Activated naive CD8-positive, alpha-beta T cell treated with anti-CD3 and anti-CD28 coated beads, Interleukin-2, amount 10 ng/mL, durations not matched to agents 7 days and 5 days (primary cell): ENCODE measurements at places on chromosomes 13 and 19. TPM values are rescaled to one million over a fixed set of nuclear protein-coding genes. Genes with fewer than 3 reads are reported as not detected.
A peak's percentile ranks its signal among the peaks of the same experiment; 100 is the strongest.

DNA sequence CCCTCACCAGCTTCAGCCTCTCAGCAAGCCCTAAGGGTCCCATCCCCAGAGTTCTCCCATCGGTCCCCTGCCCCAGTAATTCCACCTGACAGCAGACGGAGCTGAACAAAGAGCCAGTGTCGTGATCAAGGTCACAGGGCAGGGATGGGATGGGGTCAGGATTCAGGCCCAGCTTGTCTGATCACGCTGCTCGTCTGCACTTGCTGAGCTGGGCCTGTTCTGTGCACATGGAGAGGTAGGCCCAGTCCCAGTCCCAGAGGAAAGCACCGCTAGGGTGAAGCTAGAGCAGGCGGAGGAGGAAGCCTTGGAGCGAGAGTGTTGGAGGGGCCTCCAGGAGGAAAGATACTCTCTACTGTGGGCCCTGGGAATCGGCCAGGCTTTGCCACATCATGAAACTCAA, 7.1 kb upstream of the RBM42 start:
- DNase-seq, result no peak

DNA sequence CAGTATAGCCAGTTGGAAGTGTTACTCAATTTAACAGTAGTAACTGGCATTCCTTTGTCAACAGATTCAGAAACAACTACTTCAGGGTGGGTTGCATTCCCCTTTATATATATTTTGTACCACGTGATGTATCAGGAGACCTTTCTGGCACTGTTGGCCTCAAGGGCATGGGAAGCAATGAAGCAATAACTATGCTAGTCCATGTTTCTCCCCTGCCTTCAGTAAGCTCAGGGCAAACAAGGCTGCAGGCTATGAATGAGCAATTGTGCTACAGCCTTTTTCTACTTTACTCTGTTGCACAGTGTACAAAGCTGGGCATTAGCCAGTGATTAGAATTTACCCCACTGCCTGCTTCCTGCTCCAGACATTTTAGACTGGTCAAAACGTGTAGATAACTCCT, 348.8 kb downstream of the GPC5 start:
- no peak for DNase-seq

- no peak for DNase-seq
Measured at GRCh38 chr13:76783798-76784197, 102.4 kb downstream of the KCTD12 start.

GRCh38 chr13:90305796-90306195, 1041.7 kb upstream of the MIR17HG start:
- no peak for DNase-seq

DNA sequence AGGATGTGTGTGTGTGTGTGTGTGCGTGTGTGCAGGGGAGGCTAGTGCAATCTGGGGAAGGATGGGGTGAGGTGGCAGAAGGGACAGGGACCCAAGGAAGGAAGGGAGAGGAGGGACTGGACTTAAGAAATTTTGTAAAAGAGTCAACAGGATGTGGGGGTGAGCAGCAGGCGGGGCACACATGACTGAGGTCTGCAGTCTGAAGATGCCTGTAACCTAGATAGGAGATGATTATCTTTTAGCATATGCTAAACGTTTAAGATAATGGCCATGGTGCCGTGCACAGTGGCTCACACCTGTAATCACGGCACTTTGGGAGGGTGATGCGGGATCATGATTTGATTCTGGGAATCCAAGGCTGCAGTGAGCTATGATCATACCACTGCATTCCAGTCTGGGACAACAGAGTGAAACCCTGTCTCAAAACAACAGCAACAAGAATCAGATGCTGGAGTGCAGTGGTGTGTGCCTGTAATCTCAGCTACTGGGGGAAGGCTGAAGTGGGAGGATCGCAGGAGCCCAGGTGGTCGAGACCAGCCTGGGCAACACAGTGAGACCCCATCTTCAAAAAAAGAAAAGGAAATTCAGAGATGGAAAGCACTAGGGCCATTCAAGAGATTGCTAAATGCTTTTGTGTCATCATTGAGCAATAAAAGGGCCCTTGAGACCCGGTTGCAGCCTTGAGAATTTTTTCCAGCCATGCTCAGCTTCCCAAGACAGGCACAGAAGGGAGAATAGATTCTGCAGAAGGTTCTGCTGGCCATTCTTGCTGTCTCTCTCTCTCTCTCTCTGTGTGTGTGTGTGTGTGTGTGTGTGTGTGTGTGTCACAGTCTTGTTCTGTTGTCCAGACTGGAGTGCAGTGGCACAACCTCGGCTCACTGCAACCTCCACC, 3.8 kb upstream of the ZNF414 start:
- DNase-seq, result peak; percentile 61

Gene DHDH
- total RNA-seq, result 2.6 TPM

DNA sequence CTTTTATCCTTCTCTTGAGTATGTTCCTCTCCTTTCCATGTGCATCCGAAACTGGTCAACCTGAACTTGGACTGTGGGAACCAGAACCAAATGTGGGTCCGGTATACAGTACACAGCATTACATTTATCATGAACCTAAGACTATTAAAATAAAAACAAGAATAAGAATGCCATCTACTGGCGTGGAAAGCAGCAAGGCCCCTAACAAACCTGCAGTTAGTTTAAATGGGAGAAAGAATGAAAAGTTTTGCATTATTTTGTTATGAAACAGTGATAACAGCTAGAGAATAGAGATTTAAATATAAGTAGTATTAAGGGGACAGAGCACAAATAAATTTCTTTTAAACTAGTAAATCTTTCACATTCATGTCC, 159.5 kb downstream of the RBM26 start:
- DNase-seq, result no peak

Gene SOHLH2
- not detected for total RNA-seq

- DNase-seq, result no peak
Measured at GRCh38 chr19:5091018-5091683, 122.2 kb downstream of the KDM4B start.

GRCh38 chr13:52706081-52706480, 33.5 kb downstream of the CNMD start:
- DNase-seq, result no peak

Gene CRB3
- 3.5 TPM for total RNA-seq

Gene PTGER1
- 0.36 TPM for total RNA-seq

Gene ITGBL1
- not detected for total RNA-seq

Gene HCN2
- total RNA-seq, result 1.0 TPM

- DNase-seq, result no peak
Measured at GRCh38 chr13:35140321-35140720, 198.3 kb downstream of the NBEA start.

DNA sequence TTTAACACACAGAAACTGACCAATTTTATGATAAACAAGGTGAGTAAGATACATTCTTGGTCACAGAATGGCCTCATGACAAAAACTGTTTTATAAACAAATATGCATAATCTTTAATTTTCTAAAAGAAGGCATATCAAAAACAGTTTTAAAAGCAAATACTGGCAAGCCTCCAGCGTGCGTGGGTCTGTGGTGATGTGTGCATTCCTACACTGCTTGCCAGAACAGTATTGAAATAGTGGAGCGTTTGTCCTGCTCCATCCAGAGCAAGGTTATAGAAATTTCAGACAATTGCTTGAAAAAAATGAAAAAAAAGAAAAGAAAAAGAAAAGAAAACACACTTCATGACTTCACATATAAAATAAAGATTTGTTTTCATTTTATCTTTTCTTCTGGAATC, 140.9 kb downstream of the MZT1 start:
- no peak for DNase-seq

- no peak for DNase-seq
Measured at GRCh38 chr19:29383696-29384095, 142.1 kb upstream of the VSTM2B start.
